Stimulated activated CD4-positive, alpha-beta T cell treated with anti-CD3 and anti-CD28 coated beads, TNF-alpha, amount 100 ng/mL, for 48 hours (primary cell): ENCODE measurements at places on chromosomes 7 and 10.

DNA sequence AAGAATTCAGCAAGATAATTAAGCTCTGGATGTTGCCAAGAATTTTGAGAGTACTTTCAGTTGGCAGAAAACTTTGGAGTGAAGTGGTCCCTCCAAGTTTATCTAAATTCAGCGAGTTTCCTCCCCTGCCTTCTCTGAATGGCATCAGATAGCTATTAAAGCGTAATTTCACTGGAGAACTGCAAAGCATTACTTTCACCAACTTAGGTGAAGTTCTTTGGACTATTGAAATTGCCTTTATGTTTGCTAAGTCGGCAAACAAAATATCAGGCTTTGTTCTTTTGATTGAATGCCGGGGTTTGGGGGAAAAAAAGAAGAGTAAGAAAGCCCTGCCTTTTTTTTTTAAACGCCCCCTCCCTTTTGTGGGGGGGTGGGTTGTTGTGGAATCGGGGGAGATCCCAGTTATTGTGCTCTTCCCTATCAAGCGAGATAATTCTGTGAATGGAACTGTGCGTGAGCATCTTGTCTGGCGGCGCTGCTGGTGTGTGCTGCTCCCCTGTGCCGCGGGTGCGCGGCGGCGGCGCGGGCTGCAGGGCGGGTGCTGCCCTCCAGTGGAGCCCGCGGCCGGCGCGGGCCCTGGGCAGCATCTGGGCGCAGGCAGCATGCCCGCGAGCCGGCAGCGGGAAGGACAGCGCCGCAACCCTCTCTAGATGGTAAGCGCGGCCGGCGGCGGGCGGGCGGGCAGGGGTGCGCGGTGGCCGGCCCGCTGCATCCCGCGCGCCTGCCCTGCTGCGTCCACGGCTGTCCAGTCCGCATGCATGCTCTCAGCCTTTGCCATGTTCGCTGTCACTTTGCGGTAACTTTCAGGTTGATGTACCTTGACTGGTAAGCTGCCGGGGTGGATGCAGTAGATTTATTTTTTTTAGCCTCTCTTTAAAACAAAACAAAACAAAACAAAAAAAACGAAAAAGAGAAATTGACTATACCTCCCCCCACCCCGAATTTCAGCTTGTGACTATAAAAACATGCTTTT lies 176.5 kb downstream of the TCF7L2 start:
- peak; percentile 18 for DNase-seq

GRCh38 chr10:119250641-119251314 lies 43.4 kb downstream of the GRK5 start:
- DNase-seq: no peak

GRCh38 chr10:13103554-13103953 lies 3.6 kb downstream of the OPTN start:
- DNase-seq: no peak

GRCh38 chr10:7475046-7475911 lies 64.4 kb upstream of the SFMBT2 start:
- DNase-seq: no peak

- DNase-seq: no peak
Observed at GRCh38 chr7:106986450-106986977, 58.0 kb upstream of the PRKAR2B start.

DNA sequence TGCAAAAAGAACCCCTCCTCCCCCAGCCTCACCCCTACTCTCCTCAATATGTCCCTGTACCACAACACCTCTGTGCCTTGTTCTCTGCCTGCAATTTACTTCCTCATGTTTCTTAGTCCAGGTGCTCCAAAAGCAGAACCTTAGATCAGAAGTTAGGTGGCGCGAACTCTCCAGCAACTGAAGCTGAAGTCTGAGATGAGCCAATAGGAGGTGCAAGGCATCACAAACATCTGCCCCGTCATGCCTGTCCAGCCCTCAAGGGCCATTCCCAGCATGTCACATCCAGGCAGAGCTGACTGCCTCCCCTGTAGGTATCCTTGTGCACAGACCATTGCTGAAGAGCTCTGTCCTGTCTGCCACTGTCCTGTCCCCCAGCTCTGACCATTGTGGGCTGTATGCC lies 508.8 kb downstream of the GRID1 start:
- no peak for DNase-seq

- no peak for DNase-seq
Observed at GRCh38 chr7:132221356-132221755, 354.9 kb downstream of the PLXNA4 start.

DNA sequence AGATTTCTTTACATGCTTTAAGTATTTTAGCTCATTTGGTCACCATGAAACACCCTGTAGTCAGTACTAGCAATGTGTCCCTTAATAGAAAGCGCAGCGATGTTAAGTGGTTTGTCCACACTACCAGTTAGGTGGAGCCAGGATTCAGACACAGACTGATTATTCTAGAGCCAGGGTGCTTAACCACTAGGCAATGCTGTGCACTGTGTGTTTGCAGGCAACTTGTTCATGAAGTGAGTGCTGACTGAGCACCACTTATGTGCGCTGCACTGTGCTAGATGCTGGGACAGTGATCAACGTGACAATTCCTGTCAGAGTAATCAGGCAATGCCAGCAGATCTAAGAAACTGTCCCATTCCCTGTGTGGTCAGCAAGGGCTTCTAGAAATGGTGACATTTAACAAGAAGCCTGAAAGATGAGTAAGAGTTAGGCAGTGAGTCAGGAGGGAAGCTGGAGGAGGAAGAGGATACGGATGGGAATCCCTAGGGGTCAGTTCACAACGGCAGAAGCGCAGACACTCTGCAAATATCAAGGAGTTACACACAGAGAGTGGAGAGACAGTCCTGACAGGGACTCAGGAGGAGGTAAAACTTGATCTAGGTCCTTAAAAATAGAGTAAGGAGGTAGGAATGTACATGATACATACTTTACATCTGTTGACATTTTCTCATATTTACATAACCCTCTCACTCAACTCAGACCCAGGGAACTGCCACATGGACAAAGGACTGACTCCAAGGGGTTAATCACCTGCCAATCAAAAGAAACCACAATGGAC lies 69.7 kb upstream of the EGR2 start:
- no peak for DNase-seq

DNA sequence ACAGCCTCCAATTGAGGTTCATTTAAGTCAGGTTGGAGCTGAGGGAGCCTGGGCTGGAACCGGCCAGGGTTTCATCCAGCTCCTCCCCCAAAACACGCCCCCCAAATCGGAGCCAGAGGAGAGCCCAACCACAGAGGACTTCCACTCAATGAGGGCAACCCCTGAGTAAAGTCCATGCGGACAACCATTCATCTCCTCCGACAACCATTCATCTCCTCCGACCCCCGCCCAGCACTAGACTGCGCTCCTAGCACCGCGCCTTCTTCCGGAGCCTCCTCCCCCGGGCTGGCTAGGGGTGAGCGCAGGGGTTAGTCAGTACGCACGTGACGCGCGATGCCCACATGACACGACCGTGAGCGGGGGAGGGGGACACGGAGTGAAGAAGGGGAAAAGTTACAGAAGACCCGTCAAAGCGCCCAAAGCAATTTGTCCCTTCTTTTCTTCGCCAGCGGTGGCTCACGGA lies 1.4 kb downstream of the MAGI2 start:
- no peak for DNase-seq

GRCh38 chr10:72379776-72380175 lies 25.1 kb upstream of the DNAJB12 start:
- DNase-seq: no peak

- DNase-seq: no peak
Observed at GRCh38 chr7:136180984-136181383, 203.8 kb upstream of the MTPN start.

DNA sequence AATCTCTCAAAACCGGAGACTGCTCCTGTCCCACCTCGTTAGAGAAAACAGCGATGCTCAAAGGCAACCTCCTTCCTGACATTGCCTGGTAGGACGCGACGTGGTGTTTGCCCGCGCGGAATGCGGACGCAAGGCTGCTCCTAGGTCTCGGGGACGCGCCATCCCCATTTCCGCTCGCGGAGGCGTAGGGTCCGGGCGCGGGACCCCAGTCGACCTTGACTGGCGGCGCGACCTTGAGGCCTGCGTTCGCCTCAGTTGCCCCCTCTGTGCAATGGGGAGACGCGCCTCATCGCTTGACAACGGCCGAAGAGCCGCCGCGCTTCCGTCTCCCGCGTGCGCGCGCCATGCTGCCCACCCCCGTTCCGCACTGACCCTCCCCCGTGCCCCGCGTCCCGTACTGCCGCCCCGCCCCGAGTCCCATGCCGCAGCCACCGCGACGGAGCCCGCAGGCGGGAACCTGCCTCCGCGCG lies 412 bp upstream of the PPIA start:
- no peak for DNase-seq

DNA sequence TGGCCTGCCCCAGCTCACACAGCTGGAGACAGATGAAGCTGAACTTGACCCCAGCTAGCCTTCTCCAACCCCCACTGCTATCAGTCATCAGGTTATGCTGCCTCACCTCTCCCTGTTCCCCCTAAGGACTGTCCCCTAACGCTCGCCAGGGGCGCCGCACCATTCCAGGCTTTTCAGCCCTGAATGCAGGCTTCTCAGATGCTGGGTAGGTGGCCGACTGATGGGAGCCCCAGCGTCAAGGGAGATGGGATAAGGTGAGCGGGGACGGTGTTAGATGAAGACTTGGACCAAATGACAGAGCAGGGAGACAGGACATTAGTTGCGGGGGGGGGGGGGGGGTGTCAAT lies 15.8 kb upstream of the OPALIN start:
- DNase-seq: no peak

- DNase-seq: no peak
Observed at GRCh38 chr10:127852456-127852855, 40.3 kb downstream of the CLRN3 start.

DNA sequence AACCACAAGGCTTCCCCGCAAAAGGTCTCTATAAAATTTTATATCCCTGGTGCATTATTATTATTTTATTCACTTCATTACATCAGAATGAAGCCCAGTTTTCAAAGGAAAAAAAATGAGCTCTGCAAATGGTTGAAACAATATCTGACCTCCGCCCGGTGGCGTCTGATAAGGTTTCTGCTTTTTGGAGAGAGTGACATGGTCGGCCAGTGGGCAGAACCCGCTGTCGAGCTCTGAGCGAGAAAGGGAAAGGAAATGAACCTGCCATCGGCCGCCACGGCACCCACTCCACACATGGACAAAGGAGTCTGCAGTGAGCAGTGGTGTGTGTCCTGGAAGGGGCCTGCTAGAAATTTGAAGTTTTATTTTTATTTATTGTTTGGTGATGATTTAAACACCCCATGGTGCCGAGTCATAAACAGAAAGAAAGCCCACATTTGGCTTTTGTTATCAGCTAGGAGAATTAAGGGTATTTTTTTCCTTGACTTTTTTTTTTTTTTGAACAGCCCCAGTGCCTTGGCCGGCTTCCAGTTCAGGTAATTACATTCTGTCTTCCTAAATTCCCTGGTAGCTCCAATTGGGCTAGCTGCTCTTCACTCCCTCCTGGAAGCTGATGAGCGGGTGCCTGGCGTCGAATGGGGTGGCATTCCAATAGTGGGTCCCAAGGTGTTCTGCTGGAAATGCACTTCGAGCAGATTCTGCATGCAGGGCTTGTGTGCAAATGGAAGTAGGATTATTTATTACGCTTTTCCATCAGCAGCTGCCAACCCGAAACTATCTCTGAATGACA lies 149.4 kb upstream of the MKI67 start:
- DNase-seq: no peak

DNA sequence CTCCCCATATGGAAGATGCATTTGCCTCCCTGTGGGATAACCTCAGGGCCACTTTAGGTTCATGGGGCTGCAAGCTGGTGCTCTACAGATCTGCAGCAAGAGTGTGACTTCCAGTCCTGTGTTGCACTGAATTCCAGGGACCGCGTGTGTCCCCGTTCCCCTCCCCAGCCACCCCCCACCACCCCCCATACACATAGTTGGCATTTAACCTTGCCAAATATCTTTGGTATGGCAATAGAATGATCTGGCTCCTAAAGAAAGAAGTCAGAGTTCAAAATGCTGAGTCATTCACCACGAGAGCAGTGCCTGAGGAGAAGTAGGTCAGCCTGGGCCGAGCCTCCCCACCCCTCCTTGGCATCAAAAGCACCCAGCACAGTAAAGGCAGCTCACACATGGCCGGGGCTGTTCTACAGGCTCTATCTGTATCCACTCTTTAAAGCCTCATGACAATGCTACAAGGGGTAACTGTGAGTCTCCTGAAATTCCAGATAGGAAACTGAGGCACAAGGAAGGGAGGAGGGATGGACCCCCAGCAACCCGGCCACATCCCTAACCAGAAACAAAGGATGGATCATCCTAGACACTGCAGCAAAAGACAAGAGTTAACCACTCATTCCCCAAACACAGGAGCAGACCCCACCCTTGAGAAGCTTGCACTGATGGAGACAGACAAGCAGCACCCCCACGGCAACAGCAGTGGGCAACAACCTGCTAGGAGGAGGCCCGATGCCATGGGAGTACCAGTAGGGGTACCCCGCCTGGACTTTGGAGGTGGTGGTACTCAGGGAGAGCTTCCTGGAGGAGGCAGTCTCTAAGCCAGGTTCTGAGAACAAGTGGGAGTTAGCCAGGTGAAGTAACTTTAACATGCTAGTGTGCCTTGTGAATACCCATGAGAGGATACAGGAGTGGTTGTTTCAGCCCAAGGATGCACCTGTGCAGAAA lies 70.3 kb upstream of the NANOS1 start:
- no peak for DNase-seq

- DNase-seq: no peak
Observed at GRCh38 chr10:33335801-33336581, 1.5 kb upstream of the NRP1 start.

GRCh38 chr7:22194658-22195273 lies 162.2 kb downstream of the RAPGEF5 start:
- no peak for DNase-seq

GRCh38 chr7:44310221-44310848 lies 15.1 kb downstream of the CAMK2B start:
- no peak for DNase-seq

DNA sequence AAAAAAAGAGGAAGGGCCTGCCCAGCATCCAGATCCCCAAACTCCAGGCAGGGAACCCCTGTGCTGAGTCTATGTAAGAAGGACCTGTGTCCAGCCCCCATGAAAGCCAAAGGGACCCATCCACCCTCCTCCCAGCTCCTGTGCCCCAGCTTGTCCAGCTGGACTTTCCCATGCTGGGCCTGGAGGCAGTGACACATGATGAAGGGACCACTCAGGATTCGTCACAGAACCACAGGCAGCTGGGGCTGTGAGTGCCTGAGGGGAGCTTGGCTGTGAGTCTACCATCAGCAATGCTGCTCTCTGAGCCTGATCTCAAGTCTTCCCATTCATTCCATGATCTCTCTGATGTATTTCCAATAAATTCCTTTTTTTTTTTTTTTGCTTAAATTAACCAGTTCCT lies 36.2 kb upstream of the MNX1 start:
- DNase-seq: no peak

DNA sequence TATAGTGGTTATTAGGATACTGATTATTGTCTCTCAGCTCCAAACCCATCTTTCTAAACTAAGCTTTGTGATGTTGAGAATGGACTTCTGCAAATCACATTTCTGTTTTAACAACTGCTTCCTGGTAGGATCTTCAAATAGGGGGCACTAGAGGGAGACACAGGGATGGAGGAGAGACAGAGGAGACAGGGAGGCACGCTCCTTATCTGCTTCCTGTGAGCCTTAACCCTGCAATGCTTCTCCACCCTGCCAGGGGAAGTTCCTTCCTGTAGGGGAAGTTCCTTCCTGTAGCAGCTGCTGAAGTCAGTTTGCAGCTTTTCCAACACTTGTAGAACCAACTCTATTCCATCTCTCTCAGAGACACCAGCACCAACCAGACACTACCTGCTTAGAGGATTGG lies 847.2 kb downstream of the CCSER2 start:
- DNase-seq: no peak
